ENCODE measurements at places on chromosomes 4 and X. TPM values are rescaled to one million over a fixed set of nuclear protein-coding genes. Genes with fewer than 3 reads are reported as not detected.
A peak's percentile ranks its signal among the peaks of the same experiment; 100 is the strongest.

- peak; percentile 54 for DNase-seq
Measured at GRCh38 chr4:5785806-5786680, 75.0 kb downstream of the EVC start.

SULT1E1 gene
- not detected for polyA plus RNA-seq

CT45A5 gene
- polyA plus RNA-seq: not detected

PRSS12 gene
- polyA plus RNA-seq: 155 TPM

DNA sequence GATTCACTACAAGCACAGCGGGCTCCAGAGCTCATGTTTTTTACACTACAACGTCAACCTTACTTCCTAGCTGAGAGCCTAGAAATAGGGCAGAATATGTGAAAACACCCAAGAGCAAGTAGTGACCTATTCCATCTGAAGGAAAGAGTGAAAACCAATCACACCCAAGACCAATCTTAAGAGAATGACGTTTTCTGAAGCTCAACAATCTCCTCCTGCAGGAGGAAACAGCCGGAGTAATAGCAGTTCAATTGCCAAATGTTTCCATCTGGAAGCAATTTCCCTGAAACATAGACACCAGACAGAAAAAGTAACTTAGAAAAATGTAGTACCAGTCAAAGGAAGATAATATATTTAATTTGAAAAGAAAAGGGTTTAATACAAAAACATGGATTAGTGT, 142.4 kb downstream of the ANXA5 start:
- no peak for DNase-seq

- DNase-seq: no peak
Measured at GRCh38 chrX:96102997-96103396, 581.6 kb upstream of the DIAPH2 start.

LRP2BP gene
- polyA plus RNA-seq: 0.09 TPM

DNA sequence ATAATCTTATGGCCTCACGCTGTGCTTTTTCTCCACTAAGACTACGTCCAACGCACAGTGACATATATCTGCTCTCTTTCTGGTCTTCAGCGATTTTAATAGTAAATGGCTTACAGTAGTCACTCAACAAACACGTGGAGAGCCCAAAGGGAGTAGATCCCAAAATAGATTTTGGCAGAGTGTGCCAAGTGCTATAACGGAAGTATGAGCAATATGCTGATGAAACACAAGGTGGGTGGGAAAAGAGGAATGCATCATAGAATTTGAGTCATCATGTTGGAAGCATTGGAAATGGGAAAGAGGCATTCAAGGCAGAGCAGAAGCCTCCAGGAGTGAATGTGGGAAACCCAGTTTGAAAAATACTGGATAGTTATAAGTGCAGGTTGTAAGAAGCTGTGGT, 129.1 kb upstream of the LDB2 start:
- DNase-seq: peak; percentile 88

MAGEC2 gene
- polyA plus RNA-seq: not detected

DNA sequence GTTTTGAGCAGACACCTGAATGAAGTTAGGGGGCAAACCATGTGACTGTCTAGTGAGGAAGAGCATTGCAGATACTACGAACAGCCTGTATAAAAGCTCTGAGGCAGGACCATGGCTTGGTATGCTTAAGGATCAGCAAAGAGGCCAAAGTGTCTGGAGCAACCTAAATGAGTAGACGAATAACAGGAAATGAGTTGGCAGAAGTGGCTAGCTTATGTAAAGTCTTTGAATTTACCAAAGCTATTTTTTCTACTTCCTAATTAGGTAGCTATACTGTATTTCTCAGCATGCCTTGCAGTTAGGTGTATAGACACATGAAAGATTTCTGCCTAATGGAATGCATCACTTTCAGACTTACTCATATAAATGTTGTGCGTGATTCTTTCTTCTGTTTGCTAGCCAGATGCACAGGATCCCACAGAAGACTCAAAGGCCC, 9.3 kb upstream of the GPRIN3 start:
- DNase-seq: no peak

Data from AG04450 (cell line).